ENCODE measurements at places on chromosomes 1 and 21.

GRCh38 chr1:18342744-18343143 lies 138.0 kb upstream of the KLHDC7A start:
- DNase-seq = no peak
- H3K36me3 ChIP-seq = no peaks in the 10 kb centered on the region
- H3K4me3 ChIP-seq = no peak overlapping the region
- H3K27me3 ChIP-seq = no peaks in the 10 kb centered on the region
- peaks cover 7% of the 10 kb centered on the region for H3K4me1 ChIP-seq

- DNase-seq = peak; percentile 57
- no peak overlapping the region for H3K4me3 ChIP-seq
- no peaks in the 10 kb centered on the region for H3K27me3 ChIP-seq
- H3K4me1 ChIP-seq = peaks cover 5% of the 10 kb centered on the region
- H3K36me3 ChIP-seq = no peaks in the 10 kb centered on the region
These were observed 70.8 kb downstream of the KIF26B start for GRCh38 chr1:245225322-245226202.

GRCh38 chr1:227586733-227587132 lies 23.4 kb downstream of the ZNF678 start:
- DNase-seq = no peak
- H3K4me1 ChIP-seq = no peaks in the 10 kb centered on the region
- no peaks in the 10 kb centered on the region for H3K27me3 ChIP-seq
- H3K27ac ChIP-seq = no peak overlapping the region
- H3K4me3 ChIP-seq = no peak overlapping the region
- no peaks in the 10 kb centered on the region for H3K36me3 ChIP-seq

DNA sequence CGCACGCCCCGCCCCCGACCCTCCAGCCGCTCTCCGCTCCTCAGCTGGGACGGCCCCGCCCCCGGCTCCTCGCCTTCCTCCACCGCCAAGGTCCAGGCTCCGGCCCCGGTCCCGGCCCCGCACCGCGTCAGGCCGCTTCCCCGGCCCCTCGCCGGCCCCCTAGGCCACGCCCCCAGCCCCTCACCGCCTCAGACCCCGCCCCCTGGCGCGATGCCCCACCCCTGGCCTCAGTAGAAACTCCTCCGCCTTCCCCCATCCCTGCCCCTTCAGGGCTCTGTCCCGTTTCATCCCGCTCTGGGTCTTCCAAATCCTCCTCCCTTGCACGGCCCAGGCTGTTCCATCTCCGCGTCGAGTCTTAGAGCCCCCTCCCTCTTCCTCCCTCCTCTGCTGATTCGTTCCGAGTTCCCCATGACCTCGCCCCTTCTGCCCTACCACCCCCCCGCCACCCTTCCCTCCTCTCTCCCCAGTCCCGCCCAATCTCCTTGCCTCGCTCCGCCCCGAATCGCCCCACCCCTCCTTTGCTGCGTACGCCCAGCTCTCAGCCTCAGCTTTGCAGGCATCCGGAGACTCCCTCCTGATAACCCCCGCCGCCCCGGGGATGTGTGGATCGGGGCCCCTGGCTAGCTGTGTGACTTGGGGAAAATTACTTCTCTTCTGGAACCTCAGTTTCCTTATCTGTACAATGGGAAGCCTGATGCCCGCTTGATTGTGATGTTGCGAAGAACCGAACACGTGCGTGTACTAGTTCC lies 448 bp upstream of the ASAP3 start:
- DNase-seq = peak; percentile 94
- peaks cover 3% of the 10 kb centered on the region for H3K27me3 ChIP-seq
- H3K4me3 ChIP-seq = peak overlapping the region; percentile 58

DNA sequence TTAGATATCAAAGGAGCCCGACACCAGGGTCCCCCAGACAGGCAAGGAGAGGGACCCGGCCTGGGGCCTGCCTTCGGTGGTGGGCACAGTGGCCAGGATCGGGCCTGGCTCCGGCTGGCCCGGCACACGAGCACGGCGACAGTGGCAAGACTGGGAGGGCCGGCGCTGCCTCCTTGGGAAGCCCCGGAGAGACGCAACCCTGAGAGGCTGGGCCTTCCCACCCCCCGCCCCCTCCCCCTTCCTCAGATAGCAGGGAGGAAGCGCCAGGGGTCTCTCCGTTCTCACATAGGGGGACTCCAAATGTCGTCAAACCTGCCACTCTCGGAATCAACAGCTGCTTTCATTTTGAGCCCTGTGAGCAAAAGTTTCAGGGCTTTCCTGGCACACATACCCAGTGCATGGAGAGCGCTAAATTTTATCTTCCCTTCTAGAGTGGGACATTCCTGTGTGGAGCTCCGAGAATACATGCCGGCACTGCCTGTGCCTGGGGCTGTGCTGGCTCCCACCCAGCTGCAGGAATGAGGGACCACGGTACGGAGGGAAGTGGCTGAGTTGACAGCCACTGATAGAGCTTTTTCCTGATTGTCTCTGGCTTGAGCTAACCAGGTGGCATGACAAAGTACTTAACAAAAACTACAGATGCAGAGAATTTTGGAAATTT lies 62.4 kb downstream of the CD247 start:
- no peaks in the 10 kb centered on the region for H3K36me3 ChIP-seq
- H3K4me3 ChIP-seq = peak overlapping the region; percentile 59
- no peak overlapping the region for H3K27ac ChIP-seq
- no peak for DNase-seq

DNA sequence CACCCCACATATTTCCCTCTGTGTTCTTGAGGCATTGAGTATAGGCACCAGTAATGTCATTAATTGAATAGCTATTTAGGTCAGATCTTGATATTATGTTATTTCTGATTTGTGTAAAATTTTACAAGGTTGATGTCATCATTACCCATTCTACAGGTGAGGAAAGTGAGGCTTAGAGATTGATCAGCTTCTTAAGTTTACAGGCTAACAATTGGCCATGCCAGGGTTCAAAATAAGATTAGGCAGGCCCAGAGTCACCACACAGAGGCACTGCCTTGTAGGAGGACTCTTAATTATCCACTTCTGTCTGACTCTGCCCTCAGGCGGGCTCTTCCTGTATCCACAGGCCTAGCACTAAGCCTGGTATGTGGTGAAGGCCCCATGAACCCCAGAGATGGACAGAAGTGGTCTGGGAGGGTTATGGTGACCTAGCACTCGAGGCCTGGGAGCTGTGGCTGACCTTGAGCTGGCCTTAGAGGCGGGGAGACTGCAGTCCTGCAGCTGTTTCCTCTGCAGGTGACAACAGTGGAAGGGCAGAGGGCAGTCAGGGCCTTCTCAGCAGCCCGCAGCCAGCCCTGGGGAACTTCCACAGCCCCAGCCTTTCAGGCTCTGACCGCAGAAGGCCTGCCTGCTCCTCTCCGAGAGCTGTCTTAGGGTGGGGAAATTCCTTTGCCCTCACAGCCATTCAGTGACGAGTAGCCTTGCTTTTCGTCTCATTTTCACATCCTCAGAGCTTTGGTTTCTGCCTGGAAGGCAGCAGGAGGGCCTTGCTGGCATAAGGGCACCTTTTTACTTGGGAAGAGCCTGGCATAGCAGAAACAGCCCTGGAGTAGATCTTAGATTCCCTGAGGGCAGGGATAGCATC lies 12.2 kb downstream of the ZDHHC18 start:
- no peaks in the 10 kb centered on the region for H3K4me1 ChIP-seq
- H3K4me3 ChIP-seq = no peak overlapping the region
- no peak overlapping the region for H3K27ac ChIP-seq
- H3K36me3 ChIP-seq = peaks cover 75% of the 10 kb centered on the region

DNA sequence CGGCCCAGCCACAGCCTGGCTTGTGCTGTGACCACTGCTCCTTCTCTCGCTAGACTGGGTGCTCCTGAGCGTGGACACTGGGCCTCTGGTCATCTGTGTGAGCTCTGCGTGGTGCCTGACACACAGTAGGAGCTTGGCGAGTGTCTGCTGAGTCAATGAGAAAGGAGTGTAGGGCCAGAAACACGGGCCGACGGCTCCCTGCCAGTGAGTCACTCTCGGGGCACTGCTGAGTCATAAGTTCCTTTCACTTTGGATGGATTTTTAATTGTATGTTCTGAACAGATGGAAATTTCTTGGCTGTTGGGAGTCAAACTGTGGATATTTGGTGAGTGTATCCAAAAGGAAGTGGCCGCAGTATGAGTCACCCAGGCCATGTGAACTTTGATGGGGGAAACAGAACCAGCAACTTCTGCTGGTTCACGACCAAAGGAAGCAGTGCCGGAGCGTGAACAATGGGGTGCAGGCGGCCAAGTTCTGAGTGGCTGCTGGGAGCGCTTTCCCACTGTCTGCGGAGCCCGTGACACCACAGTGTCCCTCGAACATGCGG lies 41.0 kb upstream of the COL18A1 start:
- H3K27ac ChIP-seq = peak overlapping the region; percentile 72
- H3K4me3 ChIP-seq = no peak overlapping the region
- peaks cover 2% of the 10 kb centered on the region for H3K27me3 ChIP-seq
- no peaks in the 10 kb centered on the region for H3K36me3 ChIP-seq
- DNase-seq = no peak
- peaks cover 58% of the 10 kb centered on the region for H3K4me1 ChIP-seq

DNA sequence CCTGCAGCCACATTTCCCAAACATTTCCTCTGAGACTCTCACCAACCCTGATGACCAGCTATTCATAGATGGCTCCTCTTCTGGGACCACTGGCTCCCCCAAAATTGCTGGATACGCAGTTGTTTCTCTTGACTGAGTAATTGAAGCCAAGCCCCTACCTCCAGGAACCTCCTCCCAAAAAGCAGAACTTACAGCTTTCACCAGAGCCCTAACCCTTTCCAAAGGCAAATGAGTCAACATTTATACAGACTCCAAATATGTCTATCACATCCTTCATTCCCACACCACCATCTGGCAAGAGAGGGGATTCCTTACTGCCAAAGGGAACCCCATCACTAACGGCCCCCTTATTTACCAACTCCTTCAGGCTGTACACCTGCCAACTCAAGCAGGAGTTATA lies 20.3 kb upstream of the CA6 start:
- H3K36me3 ChIP-seq = no peaks in the 10 kb centered on the region
- DNase-seq = no peak
- no peak overlapping the region for H3K27ac ChIP-seq
- H3K27me3 ChIP-seq = no peaks in the 10 kb centered on the region
- H3K4me3 ChIP-seq = no peak overlapping the region
- H3K4me1 ChIP-seq = no peaks in the 10 kb centered on the region

DNA sequence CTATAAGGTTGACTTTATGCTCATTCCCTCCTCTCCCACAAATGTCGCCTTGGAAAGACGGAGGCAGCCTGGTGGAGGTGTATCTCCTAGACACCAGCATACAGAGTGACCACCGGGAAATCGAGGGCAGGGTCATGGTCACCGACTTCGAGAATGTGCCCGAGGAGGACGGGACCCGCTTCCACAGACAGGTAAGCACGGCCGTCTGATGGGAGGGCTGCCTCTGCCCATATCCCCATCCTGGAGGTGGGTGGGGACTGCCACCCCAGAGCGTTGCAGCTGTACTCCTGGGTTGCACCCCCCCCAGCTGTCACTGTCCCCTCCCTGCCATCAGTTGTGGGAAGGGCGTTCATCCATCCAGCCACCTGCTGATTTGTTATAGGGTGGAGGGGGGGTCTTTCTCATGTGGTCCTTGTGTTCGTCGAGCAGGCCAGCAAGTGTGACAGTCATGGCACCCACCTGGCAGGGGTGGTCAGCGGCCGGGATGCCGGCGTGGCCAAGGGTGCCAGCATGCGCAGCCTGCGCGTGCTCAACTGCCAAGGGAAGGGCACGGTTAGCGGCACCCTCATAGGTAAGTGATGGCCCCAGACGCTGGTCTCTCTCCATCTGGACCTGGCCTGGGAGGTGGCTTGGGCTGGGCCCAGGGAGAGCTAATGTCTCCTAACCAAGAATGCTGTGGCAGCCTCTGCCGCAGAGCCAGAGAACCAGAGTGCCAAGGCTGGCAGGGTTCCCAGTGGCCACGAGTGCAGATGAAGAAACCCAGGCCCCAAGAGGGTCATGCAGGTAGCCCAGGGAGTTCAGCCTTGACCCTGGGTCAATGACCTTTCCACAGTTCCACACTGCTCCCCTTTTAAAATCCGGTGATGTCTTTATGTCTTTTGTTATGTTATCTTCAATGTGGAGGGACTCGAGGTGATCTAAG lies 13.1 kb downstream of the PCSK9 start:
- H3K4me3 ChIP-seq = no peak overlapping the region
- H3K36me3 ChIP-seq = peaks cover 3% of the 10 kb centered on the region
- peaks cover 28% of the 10 kb centered on the region for H3K4me1 ChIP-seq
- no peak for DNase-seq

DNA sequence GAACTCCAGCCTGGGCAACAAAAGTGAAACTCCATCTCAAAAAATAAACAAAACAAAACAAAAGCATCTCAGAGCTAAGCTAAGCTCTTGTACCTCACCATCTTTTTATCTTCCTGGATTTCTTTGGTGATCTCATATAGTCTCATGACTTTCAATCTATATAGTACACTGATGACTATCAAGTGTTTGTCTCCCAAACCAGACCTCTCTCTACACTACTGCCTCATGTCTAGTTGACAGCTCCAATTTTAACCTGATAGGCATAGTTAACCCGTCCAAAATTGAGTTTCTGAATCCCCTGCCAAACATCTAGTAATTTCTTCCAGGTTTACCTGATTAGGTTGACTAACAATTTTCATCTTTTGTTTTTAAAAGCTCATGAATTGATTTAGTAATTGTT lies 151.7 kb downstream of the COP1 start:
- DNase-seq = no peak
- no peak overlapping the region for H3K4me3 ChIP-seq
- H3K36me3 ChIP-seq = peaks cover 3% of the 10 kb centered on the region
- H3K4me1 ChIP-seq = no peaks in the 10 kb centered on the region

DNA sequence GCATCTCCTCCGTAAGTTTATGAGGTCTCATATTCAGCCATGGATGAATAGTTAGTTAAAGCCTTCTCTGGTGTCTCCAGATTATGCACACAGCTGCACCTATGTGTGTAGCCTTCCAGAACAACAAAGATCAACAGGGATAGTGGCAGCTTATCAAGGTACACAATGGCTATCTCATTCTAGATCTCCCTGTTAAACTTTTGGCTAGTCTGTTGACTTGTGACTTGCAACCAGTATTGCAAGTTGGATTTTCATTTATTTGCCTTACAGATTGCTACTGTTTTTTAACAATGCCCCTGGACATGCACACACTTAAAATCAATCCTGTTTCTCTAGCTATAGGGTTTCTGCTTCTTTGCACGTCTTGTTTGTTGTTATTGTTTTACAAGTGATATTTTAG lies 363.2 kb downstream of the OMA1 start:
- no peak overlapping the region for H3K4me3 ChIP-seq
- no peak overlapping the region for H3K27ac ChIP-seq
- no peaks in the 10 kb centered on the region for H3K36me3 ChIP-seq
- DNase-seq = no peak
- H3K27me3 ChIP-seq = no peaks in the 10 kb centered on the region

GRCh38 chr1:6235296-6235677 lies 477 bp downstream of the ICMT start:
- DNase-seq = peak; percentile 26
- peak overlapping the region; percentile 64 for H3K4me3 ChIP-seq
- H3K27ac ChIP-seq = no peak overlapping the region
- H3K27me3 ChIP-seq = peaks cover 12% of the 10 kb centered on the region
- peaks cover 28% of the 10 kb centered on the region for H3K36me3 ChIP-seq

Data from spinal cord (tissue), 10 donors.